Caudate nucleus (tissue), 63 donors: ENCODE measurements at places on chromosomes 7 and 10.

DNA sequence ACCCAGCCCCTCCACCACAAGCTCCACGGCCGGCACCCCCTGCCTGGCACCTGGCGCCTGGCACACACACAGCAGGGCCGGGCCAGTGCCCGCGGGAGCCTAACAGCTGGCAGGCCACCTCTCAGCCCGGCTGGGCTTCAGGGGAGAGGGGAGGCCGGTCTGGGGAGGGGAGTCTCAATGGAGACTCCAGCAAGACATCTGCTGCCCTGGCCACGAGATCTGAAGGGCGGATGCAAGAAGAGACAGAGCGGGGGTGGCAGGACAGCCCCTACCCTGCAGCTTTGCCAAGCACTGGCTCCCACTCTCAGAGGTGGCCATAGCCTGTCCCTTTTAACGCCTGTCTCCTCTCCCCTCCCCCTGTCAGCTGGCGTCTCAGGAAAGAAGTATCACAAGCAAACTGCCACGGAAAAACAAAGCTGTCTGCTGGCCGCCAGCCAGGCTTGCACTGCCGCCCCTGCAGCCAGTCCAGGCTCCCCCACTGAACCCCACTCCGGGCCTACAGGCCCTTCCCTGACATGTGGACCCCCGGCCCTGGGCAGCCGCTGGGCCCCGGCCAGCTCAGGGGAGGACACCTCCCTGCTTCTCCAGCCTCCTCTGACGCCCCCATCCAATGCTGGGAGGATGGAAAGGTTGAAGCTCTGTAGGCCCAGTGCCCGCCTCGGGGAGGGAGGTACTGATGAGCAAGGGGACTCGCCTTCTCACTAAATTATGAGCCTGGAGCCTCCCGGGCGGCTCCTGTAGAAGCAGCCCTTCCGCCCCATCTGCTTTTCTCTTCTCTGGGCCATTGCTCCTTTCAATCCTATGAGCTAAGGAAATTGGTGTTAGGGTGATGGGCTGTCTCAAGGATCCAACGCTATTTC, 178.4 kb downstream of the ARHGAP12 start:
- no peak for DNase-seq

- DNase-seq: no peak
Observed at GRCh38 chr7:140605337-140605736, 35.3 kb downstream of the DENND2A start.

DNA sequence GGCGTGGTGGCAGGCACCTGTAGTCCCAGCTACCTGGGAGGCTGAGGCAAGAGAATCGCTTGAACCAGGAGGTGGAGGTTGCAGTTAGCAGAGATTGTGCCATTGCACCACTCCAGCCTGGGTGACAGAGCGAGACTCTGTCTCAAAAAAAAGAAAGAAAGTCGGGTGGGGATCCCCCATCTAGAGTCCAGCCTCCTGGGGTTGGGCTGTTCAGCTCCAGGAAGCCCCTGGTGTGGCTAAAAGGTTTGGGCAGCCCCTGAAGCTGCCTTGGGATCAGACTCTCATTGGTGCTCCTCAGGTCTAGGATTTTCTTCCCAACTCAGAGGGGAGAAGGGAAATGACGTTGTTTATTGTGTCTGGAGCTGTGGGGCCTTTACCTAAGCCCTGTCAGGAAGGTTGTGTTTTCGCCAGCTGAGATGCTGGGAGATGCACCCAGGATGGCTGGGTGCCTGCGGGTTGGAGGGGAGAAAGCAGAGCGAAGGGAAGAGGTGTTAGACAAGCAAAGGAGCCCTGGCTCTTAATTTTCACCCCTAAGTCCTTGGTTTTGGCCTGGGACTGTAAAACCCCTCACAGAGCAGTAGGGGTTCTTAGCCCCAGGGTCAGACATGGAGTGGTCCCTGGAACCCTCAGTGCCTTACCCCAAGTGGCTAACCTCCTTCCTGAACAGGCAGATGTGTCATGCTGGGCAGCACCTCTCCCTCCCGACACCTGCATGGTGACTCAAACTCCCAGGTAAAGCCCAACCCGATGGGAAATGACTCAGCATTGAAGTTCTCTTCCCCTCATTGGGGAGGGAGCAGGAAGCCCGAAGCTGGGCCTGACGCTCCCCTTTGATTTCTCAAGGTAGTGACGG, 21.1 kb downstream of the PLAU start:
- DNase-seq: no peak

GRCh38 chr7:145848691-145849090, 267.9 kb upstream of the CNTNAP2 start:
- no peak for DNase-seq

DNA sequence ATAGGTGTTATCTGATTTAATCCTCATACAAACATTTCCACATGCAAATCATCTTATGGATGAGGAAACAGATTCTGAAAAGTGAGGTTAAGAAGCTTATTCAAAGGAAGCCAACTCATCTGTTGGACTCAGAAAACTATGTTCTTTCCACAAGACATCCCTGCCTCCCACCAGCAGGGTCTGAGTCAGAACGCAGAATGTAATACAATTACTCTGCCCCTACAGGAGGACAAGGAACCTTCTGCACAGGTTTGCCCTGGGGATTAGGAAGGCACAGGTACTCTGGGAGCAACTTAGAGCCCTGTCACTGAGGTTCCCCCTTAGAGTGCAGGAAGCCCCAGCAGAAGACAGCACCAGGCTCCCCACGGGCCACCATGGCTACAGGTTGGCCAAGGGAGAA, 255.7 kb downstream of the TNS3 start:
- DNase-seq: no peak

GRCh38 chr10:89022734-89023133, 32.1 kb downstream of the FAS start:
- DNase-seq: no peak

DNA sequence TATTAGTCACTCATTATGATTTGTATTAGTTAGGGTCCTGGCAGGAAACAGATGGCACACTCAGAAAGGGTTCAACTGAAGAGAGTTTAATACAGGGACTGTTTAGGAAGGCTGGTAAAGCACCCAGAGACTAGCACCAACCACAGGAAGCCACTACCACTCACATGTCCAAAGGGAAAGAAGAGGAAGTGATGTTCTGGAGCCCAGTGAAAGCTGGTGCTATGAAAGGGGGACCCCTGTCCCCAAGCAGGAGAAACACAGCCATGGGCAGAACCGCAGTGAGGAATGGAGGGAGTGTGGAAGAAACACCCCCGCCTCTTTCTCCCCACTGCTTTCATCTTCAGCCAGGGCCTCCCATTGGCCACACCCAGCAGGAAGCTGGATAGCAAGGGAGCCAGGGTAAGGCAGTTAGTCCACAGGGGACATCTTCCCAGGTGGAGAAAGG, 3.2 kb upstream of the VSIR start:
- no peak for DNase-seq

- no peak for DNase-seq
Observed at GRCh38 chr10:75019370-75019769, 92.1 kb upstream of the SAMD8 start.
